ENCODE measurements at places on chromosomes 3 and 15.
A peak's percentile ranks its signal among the peaks of the same experiment; 100 is the strongest.

- no peak for DNase-seq
Measured at GRCh38 chr3:43296565-43296964, 10.2 kb downstream of the SNRK start.

- no peak for DNase-seq
Measured at GRCh38 chr3:112338021-112338726, 5.2 kb downstream of the CD200 start.

DNA sequence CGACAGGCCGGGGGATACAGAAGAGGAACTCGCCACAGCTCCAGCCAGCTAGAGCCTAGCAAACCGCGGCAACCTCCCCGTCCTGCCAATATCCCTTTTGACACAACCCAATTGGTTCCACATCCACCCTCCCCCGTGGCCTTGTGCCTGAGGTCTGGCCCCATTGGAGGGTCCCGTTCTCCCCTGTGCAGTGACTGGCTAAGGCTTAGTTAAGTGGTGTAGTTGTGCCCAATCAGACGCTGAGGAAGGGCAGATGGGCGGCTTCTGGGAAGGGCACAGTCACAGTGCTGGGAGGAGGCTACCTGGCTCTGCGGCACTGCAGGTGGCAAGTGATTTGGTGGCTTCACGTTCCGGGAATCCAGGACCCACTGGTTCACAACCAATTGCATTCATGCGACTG lies 78.6 kb downstream of the SNRK start:
- DNase-seq, result no peak

GRCh38 chr15:48778331-48778730 lies 32.5 kb downstream of the CEP152 start:
- DNase-seq, result no peak

DNA sequence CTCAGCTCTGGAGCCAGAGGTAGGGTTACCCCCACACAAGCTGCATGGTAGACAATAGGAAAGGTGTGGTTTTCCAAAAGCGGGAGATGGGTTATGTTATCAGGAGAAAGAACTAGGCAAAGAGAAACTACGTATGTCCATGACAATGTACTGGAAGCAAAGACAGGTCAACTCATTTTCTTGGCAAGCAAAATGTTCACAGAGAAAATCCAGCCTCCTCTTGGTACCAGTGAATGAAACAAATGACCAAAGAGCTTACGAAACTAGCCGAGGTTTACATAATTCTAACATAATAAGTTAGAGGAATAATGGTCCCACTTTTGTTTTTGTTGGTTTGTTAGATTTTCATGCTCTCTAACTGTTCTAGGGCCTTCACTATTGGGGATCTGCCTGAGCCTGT lies 338.1 kb upstream of the TGFBR2 start:
- DNase-seq, result no peak

- no peak for DNase-seq
Measured at GRCh38 chr3:113051302-113051711, 60.5 kb downstream of the GTPBP8 start.

GRCh38 chr3:134487406-134487805 lies 1.5 kb downstream of the CEP63 start:
- no peak for DNase-seq

DNA sequence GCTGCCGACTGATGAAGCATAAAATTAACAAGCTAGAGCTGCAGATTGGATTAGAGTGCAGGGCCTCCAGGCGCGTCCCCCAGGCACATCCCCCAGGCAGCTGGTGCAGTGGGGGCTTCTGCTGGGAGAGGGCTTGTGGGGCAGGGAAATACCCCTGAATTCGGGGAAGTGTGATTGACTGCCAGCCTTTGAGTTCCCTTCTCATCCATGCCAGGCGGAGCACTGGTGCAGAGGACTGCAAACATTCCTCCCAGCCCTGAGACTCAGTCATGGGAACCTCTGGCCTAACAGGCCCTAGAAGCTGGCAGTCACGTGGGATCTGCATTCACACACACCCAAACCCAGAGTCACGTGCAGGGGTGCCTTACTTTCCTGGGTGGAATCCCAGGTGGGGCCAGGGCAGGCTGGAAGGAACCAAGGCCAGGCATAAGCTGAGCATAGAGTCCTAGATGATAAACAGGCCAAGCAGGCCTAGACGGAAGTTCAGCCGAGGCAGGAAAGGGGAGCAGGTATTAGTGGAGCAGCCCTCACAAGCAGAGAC lies 46.2 kb upstream of the SEC22A start:
- DNase-seq, result no peak

- DNase-seq, result no peak
Measured at GRCh38 chr3:160213191-160213590, 12.0 kb upstream of the C3orf80 start.

GRCh38 chr15:36252146-36252711 lies 327.2 kb upstream of the CDIN1 start:
- no peak for DNase-seq

DNA sequence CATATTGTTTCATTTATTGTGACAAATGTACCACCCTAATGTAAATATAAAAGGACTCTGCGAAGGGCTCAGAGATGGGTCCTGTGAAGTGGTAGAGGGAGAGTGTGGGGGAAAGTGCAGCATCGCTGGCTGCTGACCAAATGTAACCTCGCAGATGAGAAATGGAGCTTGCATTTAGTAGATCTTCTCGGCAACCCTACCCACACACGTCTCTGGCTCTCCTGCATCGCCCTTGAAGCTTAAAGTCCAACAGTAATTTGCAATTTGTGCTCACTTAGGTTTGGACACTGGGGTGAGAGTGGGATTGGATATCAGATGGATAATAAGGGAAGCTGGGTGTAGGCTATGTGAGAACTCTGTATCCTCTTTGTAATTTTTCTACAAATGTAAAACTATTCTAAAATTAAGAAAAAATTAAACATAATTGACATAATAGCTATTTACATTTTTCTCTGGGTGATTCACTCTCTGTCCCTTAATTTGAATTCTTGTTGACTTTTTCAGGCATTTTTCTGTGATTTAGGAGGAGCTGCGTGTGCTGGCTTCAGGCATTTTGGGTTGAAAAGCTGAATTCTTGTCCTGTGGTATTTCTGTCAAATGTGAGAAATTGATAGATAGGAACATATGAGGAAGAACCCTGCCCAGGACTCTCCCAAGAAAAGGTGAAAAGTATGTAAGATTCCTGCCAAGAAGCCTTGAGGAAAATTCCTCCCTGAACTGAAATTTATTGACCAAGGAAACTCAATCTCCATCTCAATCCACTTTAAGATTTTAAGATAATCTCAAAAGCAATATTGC lies 524.7 kb upstream of the MCTP2 start:
- no peak for DNase-seq

DNA sequence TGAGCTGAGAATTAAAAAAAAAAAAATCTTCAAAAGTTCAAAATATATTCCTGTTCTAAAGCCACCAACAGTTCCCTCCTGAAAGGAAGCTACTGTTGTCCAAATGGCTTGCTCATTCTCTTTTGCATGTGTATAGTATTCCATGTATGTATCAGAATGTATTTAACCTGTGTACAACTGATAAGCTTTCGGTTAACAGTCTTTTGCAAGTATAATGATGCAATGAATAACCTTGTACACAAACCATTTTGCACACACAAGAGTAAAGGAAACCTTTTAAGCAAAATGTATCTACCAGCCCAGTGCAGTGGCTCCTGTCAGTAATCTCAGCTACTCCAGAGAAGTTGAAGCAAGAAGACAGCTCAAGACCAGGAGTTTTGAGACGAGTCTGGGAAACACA lies 32.6 kb downstream of the TOPBP1 start:
- DNase-seq, result no peak

GRCh38 chr3:127858521-127858920 lies 36.2 kb upstream of the MGLL start:
- DNase-seq, result no peak

GRCh38 chr15:82183121-82184031 lies 79.2 kb downstream of the EFL1 start:
- peak; percentile 76 for DNase-seq

GRCh38 chr3:87073496-87074145 lies 82.7 kb upstream of the VGLL3 start:
- DNase-seq, result no peak

GRCh38 chr3:159859836-159860235 lies 128.8 kb upstream of the IL12A start:
- DNase-seq, result no peak

Data from AG04449 (cell line).